ENCODE measurements at places on chromosomes 1 and 21.

GRCh38 chr1:11837767-11838348 is 9.7 kb downstream of the NPPA start:
- no peak for DNase-seq

DNA sequence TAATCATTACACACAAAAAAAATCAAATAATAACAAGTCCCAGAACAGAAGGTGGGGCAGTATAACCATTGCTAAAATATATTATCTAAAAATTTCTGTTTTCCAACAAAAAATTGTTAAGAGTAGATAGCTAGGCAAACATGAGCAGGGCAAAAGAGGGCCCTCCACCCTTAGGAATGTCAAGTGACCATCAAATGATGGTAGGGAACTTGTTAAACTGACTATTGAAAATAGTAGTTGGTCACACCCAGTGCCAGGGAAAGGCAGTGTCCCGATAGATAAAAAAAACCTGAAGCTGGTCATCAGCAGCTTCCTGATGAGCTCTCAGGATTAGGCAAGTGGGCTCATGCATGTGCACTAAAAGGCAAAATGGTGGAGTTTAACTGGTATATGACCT is 18.4 kb upstream of the COP1 start:
- no peak for DNase-seq

- no peak for DNase-seq
Measured at GRCh38 chr1:36658838-36659237, 176.1 kb upstream of the CSF3R start.

- no peak for DNase-seq
Measured at GRCh38 chr1:18481190-18481920, 625 bp downstream of the KLHDC7A start.

DNA sequence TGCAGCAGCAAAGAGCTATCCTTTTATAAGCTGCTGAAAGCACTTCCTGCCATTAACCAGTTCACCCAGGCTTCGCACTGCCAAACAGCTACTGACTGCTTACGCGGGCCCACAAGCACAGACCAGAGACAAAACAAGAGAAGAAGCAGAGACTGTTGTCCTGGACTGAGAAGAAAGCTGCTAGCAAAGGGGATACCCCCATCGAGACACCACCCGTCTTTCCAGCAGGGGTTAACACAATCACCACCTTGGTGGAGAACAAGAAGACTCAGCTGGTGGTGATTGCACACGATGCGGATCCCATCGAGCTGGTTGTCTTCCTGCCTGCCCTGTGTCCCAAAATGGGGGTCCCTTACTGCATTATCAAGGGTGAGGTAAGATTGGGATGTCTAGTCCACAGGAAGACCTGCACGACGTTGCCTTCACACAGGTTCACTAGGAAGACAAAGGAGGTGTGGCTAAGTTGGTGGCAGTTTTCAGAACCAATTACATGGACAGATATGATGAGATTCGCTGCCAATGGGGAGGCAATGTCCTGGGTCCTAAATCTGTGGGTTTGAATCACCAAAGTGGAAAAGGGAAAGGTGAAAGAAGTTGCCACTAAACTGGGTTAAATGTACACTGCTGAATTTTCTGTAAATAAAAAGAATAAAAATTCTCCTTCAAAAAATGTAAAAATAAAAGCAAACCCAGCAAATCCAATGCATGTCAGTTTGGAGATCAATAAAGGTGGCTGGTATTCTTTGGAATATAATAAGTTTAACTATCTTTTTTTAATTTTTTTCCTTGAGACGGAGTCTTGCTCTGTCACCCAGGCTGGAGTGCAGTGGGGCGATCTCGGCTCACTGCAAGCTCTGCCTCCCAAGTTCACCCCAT is 1.2 kb downstream of the FMO5 start:
- no peak for DNase-seq

DNA sequence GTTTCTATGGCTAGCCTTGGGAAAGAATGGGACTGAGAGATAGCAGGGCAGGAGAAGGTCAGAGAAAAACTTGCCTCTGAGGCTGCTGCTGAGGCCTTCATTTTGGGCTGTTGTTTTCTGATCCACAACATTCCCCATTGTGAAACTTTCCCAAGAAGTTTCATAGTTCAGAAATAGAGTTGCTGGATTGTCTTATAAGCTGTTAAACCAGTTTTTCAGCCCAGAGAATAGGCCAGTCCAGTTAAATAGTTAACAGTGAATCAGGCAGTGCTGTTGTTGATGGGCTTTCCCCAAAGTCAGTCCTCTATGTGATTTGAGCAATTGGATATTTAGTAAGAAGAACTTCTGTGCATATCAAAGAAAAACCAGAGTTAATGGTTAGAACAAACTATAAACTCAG is 77.0 kb downstream of the C21orf91 start:
- no peak for DNase-seq

DNA sequence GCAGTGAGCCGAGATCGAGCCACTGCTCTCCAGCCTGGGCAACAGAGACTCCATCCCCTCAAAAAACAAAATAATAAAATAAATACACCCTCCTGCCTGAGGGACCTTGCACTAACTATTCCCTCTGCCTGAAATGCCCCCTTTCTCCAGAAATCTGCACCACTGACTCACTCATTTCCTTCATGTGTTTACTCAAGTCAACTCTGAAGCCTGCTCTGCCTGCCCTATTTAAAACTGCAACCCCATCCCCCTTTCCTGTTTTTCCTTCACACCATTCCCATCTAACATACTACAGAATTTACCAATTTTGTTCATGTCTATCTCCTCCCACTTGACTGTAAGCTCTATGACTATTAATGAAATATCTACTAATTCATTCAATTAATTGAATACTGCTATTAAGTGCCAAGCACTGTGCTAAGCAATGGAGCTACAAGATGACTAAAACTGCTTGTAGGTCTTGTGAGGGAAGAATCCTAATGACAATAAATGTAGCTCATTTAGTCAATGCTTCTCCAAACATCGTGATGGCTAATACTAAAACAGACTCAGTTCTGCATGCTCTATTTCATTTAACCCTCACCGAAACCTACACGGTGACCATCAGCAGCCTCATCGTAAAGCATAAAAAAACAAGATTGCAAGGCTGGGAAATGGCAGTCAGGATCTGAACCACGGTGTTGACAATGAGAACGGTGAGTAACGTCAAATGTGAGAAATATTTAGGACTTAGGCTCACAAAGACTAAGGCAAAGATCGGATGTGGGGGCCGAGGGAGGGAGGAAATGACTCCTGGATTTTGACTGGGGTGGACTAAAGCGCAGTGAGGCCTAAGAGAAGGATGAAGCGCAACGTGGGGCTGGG is 749 bp upstream of the TMEM39B start:
- no peak for DNase-seq

DNA sequence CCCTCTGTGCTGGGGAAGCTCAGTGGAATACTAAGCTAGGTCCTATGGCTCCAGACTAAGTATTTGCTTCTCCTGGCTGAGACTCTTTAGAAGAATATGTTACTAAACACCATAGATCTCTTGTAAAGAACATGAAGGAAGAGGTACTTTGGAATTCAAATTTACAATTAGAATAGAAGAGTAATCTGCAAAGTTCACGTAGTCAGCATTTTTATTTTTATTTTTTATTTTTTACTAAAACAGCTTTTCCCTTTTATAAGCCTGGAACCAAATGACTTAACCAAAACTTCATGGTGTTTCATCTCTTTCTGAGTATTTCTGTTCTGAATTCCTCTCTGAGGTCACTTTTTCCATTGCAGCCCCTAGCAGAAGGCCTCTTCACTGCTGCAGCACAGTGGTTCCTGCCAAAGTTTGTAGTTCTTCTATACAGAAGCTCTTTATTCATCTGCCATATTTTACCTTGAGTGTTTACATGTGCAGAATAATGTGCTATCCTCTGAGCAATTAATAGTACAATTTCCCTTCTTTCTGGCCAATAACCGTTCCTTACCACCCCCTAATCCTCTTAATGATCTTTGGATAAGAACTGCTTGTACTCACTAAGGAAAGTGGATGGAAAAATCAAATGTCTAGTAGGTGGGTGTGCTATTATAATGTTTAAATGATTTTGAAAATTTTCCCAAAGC is 27.2 kb downstream of the TSEN15 start:
- no peak for DNase-seq

GRCh38 chr1:20428841-20429240 is 57.2 kb downstream of the CAMK2N1 start:
- no peak for DNase-seq

GRCh38 chr1:172477741-172478140 is 33.9 kb upstream of the PIGC start:
- DNase-seq = no peak

GRCh38 chr1:40438391-40439015 is 11.8 kb upstream of the ZFP69B start:
- DNase-seq = peak; percentile 9

GRCh38 chr1:228030451-228031201 is 23.8 kb downstream of the WNT3A start:
- DNase-seq = no peak

GRCh38 chr1:36125129-36125991 is at the start of gene COL8A2:
COL8A2 (minus strand) TSS chr1:36125222; CDS start chr1:36100242, 24,980 bp downstream.
- no peak for DNase-seq

DNA sequence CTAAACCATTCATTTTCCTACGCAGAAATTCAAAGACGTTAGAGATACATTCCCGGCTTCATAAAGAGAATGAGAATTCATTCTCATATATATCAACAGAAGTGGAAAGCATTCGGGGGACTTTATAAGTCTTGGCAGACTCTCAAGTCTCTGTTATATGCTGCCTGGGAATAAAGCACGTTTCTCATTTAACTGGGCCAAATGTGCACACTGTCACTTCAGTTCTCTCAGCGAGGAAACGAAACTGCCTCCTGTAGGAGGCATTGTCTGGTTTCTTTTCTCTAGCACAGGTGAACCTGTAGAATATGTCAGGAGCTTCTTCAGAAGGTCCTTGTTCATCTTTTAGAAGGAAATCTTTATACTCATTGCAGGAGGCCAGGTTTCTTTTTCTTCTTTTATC is 367.6 kb downstream of the PTBP2 start:
- DNase-seq = no peak

- no peak for DNase-seq
Measured at GRCh38 chr1:165844114-165844798, 16.8 kb downstream of the UCK2 start.

DNA sequence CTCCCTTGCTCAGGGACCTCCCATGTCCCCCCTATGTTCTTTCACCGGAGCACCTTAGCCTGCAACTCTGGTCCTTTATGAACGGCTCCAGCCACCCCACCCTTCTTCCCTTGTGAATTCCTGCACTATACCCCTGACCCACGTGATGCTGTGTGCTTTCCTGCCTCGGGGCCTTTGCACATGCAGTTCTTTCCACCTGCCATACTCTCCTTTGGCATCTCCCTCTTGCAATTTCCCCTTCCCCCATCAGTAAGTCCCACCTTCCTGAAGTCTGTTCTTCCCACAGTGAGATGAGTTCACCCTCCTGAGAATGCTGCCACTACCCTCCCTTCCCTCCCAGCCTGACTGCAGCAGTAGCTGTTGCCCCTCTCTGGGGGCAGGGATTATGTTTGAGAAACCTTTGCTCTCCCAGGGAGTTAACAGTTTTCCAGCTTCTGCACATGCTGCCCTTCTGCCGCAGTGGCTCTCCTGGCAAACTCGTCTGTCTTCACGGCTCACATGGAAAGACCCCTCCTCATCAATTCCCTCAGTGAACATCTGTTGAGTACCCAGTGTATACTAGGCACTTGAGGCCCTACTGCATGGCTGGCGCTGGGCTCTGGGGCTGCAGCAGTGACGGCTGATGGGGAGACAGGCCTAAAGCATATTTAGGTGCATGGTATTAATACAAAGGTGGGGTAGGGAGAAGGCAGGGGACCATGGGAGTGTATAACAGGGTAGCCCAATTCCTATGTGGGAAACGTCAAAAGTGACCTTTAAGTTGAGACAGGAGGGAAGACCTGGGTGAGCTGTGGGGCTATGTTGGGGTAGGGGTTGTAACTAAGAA is 9.7 kb downstream of the ZNF362 start:
- DNase-seq = no peak

DNA sequence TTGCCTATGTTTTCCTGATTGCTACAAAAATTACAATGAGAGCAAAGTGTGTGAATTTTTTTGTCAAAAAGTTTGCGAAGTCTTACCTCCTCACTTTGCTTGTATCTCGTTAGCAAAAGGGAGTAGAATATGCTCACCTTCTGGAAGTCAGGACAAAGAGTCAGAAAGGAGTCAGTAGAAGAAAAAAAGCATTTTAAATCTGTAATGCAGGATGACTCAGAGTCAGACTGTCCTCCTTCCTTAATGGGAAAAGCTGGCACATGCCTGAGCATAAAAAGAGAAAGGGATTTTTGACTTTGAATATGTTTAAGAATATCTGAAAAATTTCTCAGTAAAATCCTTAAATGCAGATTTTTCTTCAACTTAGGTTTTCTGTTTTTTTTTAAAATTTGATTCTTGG is 14.2 kb upstream of the VN1R5 start:
- DNase-seq = no peak

GRCh38 chr21:42754270-42754933 is 101.0 kb downstream of the PDE9A start:
- no peak for DNase-seq

DNA sequence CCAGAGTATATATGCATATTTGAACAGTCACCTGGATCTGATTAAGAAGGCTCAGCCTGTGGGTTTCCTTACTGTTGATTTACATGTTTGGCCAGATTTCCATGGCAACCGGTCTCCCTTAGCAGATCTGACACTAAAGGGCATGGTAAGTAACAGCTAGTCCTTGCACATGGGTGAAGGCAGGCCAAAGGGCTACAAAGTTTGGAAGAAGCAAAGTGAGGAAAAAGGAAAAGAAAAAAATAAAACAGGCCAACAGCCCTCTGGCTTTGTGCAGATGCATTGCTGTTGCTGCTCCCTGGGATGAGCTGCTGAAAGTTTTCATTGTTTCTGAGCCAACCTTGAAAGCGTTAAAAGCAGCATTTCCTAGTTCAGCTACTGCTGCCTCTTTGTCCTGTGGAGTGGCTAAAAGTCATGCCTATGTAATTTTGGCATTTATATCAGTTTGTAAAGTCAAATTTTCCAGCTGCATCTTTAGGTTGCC is 176.5 kb upstream of the HOOK1 start:
- DNase-seq = no peak

- DNase-seq = peak; percentile 79
Measured at GRCh38 chr1:237864338-237865244, 26.1 kb downstream of the ZP4 start.

DNA sequence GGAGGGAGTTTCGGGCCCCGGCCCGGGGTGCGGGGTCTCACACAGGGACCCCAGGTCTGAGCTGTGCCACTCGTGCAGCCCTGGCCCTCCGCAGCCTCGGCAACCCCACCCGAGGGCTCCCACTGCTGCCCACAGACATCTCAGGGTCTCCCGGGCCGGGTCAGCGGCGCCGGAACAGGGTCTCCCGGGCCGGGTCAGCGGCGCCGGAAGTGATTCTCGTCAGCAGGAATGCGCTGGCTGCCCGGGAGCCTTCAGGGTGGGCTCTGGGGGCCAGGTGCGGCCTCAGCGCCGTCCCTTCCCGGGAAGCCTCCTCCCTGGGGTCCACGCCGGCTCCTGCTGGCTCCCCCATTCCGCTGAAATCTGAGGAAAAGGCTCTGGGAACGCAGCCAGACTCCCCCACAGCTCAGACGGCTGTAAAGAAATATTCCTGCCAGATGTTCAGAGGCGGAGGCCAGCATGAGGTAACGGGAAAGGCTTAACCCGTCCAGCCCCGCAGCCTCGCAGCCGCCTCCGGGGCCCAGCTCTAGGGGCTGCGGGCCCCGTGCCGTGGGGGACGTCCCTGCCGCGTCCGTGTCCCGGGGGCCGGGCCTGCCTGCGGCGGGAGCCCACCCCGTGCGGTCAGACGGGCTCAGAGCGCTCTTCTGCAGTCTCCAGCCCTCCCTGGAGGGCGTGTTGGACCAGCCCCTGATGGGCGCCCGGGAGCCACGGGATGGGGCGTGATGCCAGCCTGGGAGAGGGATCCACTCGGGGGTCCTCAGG is 8.7 kb upstream of the COL6A1 start:
- peak; percentile 64 for DNase-seq

GRCh38 chr1:83512373-83513193 is 486.3 kb downstream of the TTLL7 start:
- DNase-seq = no peak
